ENCODE measurements at places on chromosomes 7 and 10.
A peak's percentile ranks its signal among the peaks of the same experiment; 100 is the strongest.

GRCh38 chr10:132520177-132520811 is 17.3 kb upstream of the INPP5A start:
- DNase-seq = no peak

DNA sequence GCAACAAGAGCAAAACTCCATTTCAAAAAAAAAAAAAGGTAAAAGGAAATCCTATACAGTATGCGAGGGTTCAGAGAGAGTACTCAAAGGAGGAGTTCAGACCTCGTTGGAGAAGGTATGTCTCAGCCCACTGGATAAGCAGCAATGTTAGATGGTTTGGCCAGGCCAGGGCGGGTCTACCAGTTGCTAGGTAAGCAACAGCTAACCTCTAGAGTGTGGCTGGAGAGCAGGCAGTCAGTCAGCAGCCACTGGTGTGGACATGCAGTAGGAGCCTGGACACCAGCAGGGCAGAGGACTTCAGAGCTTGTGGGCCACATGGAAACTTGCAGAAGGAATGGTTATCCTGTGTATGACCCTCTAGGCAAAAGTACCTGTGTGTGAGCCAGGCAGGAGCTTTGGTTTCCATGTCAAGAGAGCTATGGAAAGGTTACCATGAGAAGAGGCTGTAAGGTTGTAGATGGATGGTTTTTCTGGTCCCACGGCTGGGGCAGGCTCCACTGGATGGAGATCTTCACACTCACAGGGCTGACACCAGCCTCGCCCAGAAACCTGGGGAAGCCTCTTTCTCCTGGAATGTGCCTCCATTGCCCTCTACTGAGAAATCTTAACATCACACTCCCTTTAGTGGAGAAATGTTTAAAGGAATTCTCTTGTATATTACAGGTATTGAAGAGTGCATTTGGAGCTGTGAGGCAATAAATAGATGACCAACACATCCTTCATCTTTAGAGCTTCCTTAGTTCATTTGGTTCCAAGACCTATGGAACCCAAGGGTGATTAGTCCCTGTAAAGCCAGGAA is 63.6 kb downstream of the CCDC186 start:
- DNase-seq = no peak

DNA sequence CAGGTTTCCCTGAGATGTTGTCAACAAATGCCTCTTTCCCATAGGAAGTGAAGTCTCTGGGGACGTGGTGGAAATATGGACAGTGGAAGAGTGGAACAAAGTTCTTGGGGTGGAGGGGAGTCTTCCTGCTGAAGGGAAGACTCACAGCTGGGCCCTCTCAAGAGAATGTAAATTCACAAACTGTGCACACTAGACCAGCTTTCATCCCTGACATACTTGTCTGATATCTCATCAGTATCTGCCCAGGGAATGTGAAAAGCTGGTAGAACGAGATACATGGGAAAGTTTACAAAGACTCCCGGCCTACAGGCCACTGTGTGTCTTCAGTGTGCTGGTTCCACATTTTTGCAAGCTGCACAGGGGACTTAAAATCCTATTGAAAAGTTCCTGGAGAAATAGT is 16.7 kb upstream of the CCDC3 start:
- DNase-seq = no peak

GRCh38 chr7:95190515-95190914 is 133.8 kb downstream of the PON1 start:
- peak; percentile 7 for DNase-seq

GRCh38 chr7:123022576-123022975 is 27.1 kb upstream of the TAS2R16 start:
- DNase-seq = no peak

DNA sequence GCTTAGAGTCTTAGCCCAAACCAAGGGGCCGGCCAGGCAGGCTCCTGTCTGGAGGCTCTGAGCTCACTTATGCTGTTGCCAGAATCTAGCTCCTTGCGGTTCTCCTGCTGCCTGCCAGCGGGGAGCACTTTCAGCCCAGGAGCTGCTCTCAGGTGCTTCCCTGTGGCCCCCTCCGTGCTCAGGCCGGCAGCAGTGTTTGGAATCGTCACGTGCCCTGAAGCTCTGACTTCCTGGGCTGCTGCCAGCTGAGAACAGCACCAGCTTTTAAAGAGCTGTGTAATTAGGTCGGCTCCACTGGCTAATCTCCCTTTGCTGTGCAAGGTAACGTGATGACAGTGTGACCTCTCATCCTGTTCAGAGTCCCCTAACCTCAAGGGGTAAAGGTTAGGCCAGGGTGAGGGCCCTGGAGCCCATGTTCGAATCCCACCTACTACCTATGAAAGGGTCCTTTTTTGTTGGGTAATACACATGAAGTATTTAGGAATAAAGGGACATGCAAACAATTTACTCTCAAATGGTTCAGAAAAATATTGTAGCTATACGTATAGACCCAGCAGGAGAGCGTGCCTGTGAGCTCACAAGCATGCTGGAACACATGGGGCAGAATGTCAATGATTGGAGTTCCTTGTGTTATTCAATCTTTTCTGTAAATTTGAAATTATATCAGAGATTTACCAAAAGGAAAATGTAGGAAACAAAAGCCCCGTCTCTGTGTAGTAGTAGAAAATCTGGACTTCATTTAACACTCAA is 16.6 kb downstream of the ZNF862 start:
- DNase-seq = no peak

GRCh38 chr7:112540839-112541577 is 60.2 kb downstream of the LSMEM1 start:
- DNase-seq = no peak

GRCh38 chr10:96025566-96025965 is 17.8 kb upstream of the CCNJ start:
- DNase-seq = peak; percentile 16

GRCh38 chr7:127886248-127886647 is 145.0 kb downstream of the LRRC4 start:
- DNase-seq = no peak

DNA sequence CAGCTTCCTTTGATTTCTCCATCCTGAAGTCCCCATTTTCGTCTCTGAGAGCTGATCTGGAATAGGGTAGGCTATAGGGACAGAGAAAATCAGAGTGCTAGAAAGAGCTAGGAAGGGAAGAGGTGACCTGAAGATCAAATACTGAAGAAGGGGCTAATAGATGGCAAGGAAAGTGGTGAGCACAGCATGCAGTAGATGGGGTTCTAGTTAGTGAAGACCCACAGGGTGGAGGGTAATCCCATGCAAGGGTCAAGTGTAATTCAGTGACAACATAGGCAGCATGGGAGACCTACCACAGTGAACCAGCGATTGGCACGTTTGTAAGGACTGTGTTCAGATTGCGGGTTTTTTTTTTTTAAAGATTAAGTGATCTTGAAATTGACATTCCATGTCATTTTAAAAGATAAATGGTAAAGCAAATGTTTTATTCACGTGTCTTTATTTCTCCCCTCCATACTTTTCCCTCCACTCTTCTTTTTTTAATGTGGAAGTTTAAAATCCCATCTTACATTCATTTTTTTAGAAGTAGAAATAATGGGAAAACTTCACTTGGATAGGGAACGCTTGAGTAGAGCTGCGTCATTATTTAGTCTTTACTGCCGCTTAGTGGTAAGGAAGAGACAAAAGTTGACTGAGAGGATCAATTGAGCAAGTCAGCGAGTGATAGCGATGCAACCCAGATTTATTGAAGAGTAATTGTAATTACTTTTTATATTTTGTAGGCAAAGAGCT is 21.0 kb upstream of the ABI1 start:
- DNase-seq = no peak

- DNase-seq = peak; percentile 52
Measured at GRCh38 chr7:98240961-98241673, 10.9 kb downstream of the TECPR1 start.

DNA sequence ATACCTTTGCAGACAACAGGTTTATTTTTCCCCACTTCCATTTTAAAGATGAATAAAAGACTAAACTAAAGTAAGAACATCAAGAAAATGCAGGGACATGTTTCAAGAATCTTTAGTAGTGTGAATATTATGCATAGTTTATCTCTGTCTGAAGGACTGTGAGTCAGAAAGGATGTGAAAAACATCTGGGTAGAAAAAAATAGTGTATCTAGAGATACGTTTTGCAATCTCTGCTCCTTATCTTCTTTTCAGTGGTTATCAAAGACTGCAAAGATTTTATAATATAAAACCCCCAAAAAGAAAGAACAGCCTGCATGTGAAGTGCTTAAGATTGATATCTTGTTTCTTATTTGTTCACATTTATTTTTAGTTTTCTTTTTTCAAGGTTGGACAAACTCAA is 101.9 kb upstream of the ARHGAP21 start:
- no peak for DNase-seq

DNA sequence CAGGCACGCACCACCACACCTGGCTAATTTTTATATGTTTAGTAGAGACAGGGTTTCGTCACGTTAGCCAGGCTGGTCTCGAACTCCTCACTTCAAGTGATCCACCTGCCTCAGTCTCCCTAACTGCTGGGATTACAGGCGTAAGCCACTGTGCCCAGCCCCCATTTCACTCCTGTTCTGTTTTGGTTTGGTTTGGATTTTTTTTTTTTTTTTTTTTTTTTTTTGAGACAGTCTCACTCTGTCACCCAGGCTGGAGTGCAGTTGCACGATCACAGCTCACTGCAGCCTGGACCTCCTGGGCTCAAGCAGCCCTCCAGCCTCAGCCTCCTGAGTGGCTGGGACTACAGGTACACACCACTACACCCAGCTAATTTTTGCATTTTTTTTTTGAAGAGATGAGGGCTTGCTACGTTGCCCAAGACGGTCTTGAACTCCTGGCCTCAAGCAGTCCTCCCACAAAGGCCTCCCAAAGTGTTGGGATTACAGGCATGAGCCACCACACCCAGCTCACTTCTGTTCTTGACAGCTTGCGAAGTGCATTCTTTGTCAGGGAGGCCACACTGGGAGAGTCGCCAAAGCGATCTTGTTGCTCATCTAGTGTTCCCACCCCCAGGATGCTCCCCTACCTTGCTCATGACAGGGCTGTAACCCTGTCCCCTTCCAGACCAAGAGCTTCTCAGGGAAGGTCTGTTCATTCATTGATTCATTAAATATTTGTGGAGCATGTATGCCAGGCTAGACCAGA is 229.1 kb downstream of the CUX1 start:
- no peak for DNase-seq

DNA sequence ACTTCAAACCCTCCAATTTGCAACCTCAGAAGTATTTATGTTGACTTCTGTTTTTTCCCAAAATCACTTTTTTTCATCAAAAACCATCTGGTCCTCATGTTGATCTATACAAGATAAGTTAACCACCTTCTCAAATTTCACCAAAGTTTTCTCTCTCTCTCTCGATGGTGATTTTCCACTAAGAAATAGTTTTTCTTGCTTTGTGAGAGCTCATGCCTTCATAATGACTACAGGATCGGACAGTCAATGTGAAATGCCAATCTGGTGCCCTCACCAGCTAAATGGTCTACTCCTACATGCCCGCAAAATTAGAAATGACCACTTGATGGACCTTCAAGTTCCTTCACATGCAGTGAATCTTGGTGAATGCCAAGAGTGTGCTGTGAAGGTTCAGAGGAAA is 40.4 kb downstream of the CNNM1 start:
- DNase-seq = no peak

All from activated CD4-positive, alpha-beta T cell treated with anti-CD3 and anti-CD28 coated beads for 48 hours (primary cell).